ENCODE measurements at places on chromosomes 13 and 19.
A peak's percentile ranks its signal among the peaks of the same experiment; 100 is the strongest.

- no peak for DNase-seq
These were observed 97.8 kb upstream of the UBL3 start for GRCh38 chr13:29948244-29948643.

- DNase-seq, result no peak
These were observed 214.2 kb downstream of the LACC1 start for GRCh38 chr13:44093607-44094564.

DNA sequence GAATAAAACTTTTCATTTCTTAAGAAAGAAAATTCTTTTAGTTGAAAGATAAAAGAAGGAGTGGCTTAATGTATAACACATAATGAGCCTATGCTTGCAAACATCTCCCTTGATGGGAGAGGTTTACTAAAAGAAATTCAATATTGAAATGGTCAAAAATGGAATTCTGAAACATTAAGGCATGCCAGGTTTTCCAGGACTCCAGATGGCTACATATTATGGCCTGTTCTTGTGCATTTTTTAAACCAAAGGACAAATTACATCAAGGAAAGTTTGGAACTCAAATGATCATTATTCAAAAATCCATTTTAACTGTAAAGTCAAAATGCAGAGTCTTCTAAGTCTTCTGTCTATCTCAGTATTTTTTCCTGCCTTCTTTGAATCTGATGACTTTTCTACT, 19.1 kb upstream of the CYSLTR2 start:
- no peak for DNase-seq

GRCh38 chr13:41271456-41272285, 8.3 kb upstream of the MTRF1 start:
- DNase-seq, result no peak

DNA sequence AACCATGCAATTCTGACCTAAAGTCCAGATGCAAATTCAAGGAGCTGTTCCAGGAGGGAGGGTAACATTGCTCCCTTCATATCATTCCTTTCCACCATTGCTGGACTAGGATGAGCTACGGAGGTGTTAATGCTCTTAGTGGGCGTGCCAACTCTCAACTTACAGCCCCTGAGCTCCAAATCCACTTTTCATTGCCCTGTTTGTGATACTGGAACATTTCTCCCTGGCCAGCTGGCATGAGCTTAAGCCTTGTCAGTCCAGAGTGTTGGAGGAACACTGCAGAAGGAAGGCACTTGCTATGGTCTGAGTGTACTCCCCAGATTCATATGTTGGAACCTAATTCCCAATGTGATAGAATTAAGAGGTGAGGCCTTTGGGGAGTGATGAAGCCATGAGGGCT, 70.4 kb upstream of the FARP1 start:
- no peak for DNase-seq

DNA sequence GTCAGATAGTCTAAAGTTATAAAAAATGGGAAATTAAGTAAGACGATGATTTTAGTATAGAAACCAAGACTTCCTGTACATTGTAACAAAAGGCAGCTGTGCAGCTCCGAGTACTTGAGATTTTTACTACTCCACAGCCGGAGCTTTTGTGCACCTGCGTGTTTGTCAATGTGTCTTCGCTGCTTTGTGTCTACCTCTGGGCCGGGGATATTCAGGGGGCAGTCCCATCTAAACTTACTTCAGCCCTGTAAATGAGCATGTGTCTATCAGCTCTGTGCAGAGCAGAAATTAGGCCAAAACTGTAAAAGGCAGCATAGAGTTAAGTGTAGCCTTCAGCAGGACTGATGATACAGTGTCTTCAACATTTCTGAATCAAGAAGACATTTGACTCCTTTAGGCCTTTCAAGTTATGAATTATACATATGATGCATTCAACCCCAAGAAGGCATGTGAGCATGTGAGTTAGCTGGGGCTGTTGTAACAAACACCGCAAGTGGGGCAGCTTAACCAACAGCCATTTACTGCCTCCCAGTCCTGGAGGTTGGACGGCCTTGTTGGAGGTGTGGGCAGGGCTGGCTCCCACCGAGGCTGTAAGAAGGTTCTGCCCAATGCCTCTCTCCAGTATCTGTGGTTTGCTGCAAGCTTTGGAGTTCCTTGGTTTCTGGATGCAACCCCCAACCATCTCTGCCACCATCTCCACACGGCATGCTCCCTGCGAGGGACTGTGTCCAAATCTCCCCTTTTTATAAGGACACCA, 191.0 kb upstream of the IRS2 start:
- DNase-seq, result no peak

- DNase-seq, result no peak
These were observed 192.2 kb downstream of the PCDH17 start for GRCh38 chr13:57823704-57824103.

- no peak for DNase-seq
These were observed 67.5 kb downstream of the COL4A1 start for GRCh38 chr13:110239280-110240125.

DNA sequence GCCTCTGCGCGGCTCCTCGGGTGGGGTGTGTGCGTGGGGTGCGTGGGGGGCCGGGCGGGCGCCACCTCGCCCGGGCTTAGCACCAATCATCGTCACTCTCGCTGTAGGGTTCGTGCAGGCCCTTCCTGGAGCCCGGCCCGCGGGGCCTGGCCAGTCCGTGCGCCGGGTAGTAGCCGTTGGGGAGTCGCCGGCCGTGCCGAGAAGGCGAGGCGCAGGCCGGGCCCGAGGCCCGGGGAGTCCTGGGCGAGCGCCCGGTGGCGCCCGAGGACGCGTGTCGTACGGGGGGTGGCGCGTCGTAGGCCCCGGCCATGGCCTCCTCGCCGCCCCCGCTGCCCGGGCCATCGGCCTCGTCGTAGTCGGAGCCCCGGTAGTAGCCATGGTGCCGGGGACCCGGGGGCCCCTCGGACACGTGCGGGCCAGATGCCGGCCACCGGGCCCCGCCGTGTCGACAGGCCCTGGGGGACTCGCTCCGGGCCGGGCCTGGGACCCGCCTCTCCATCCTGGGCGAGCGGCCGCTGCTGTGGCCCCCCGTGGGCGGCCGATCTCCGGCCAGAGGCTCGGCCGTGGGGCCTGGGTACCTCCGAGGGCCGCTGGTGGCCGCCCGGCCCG, 57.1 kb downstream of the IER2 start:
- DNase-seq, result no peak

- DNase-seq, result no peak
These were observed 3.0 kb downstream of the CBY2 start for GRCh38 chr13:45704854-45705695.

- DNase-seq, result no peak
These were observed 27.5 kb downstream of the CERS1 start for GRCh38 chr19:18868380-18869022.

DNA sequence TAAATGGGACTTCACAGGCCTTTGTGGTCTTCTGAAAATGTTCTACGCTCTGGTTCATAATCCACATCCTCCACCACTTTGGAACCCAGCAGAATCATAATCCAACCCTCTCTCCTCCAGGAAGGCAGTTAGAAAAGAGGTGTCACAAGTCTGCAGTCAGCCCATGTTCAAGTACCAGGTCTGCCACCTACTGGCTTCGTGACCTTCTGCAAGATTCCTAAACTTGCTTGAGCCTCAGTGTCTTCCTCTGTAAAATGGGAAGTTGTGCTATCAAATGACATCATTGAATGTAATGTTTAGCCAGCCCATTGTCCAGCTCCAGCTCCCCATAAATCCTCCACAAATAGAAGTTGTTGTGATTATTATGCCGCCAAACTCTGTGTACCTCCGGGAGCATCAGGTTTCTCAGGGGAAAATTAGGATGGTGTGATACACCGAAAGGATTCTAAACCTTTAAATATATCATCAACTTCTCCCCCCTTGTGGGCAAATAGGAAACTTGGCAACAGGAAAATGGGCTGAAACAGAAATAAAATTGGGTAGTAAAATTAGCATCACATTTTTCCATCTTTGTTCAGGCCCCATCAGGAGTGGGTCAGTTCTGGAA, 109.7 kb downstream of the NUFIP1 start:
- DNase-seq, result no peak

- no peak for DNase-seq
These were observed 13.6 kb downstream of the UBAC2 start for GRCh38 chr13:99214232-99214631.

DNA sequence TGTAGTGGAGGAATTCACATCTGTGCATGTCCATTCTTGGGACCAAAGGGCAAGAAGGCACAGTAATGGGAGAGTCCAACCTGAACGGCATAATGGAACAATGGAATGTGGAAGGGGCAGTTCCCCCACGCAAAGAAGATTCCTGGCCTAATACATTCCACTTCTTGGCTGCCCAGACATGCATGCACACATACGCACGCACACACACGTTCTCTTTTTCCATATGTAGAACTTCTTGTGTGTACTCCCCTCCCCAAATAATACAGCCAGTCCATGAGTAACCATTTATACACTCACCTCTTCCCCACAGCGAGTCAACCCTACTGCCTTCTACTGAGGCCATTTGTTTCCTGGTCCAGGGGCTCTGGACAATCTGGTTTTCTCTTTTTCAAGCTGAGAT, 6.0 kb upstream of the STK24 start:
- DNase-seq, result no peak

DNA sequence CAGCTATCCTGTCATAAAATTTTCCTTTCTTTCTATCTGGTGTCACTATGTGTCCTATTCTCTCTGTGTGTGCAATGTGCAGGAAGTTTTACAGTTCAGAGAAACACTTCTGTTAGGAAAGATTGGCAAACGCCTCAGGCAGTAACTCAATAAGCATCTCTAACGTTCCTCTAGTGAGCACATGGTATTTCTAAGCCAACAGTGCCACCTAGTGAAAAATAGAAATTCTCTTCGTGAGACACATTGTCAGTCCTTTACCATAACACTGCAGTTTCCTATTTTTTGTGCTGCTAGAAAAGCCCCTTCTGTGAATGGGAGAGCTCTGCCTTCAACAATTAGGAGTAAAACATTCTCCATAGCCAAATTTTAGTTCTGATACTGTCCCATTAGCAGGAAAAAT, 50.7 kb downstream of the ZNF723 start:
- no peak for DNase-seq

DNA sequence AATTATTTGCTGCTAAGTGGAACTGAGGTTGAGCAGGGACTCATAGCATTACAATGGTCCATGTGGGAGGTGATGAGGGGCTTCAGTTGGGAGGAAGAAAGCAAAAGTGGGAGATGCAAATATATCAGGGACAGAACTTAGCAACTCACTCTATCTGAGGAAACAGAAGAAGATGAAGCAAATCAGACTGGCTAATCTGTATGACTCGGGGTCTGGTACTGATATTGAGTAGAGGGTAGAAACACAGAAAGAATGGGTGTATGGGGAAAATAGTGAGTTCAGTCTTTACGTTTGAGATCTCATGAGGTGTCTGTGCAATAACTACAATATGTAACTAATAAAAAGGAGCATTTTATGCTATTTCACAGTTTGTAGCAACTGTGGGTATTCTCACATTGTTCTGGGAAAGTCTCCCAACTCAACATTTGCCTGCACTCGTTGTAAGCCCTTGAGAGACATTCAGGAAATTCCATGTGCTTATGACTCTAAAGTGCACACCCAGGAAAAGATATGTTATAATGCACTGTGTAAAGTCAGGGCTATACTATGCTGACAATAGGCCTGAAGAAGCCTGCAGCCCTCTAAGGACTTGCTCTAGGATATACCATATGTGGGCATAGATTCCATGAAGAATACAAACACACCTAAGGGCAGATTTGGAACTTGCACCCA, 183.5 kb downstream of the SPRY2 start:
- DNase-seq, result no peak

GRCh38 chr13:110387451-110388107, 80.5 kb downstream of the COL4A2 start:
- no peak for DNase-seq

- DNase-seq, result no peak
These were observed 89.8 kb downstream of the ZNF557 start for GRCh38 chr19:7159105-7159933.

GRCh38 chr13:96803456-96804100, 190.7 kb downstream of the OXGR1 start:
- DNase-seq, result no peak

DNA sequence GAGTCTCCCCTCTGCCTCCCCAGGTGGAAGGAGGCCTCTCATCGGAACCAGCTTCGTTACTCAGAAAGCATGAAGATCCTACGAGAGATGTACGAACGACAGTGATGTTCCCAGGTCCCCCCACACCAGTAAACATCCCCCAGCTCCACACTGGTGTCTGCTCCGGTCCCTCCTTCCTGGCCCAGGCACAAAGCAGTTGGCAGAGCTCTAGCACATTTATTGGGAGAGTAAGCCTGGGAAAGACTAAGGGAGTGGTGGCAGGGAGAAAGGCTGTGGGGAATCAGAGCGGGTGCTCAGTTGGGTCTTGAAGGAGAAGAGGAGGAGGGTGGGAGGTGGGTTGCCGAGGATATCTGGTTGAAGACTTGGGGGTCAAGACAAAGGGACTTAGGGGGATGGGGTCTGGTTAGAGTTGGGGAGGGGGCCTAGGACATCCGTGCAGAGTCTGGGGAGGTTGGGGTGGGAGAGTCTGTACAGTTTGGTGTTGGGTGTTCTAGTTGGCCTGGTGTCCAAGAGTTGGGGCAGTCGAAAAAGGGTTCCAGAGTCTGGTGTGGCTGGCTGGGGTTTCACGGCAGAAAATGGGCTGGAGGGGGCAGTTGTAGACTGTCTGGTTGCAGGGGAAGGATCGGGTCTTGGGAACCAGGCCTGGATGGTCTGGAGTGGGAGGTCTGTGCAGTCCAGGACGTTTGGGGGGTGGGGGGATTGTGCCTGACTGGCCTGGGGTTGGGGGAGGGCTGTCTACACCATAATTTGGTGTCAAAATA, 2.3 kb downstream of the HSPB6 start:
- peak; percentile 24 for DNase-seq

- no peak for DNase-seq
These were observed 7.3 kb downstream of the FXYD3 start for GRCh38 chr19:35122687-35123551.

DNA sequence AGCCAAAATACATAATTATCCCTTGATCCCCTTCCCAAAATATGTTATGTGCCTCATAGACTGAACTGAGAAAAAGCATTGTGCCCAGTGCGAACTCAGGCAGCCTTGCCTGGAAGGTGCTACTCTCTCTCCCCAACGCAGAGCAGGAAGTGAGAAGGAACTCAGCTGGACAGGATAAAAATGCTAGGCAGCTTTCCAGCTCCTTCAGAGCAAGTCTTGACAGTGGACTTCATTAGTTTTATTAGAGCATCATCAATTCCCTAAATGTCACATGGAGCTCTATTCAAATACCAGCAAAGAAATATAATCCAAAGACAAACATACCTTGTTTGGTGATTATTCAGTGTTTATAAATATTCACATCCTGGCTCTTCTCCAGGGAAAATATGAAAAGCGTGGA, 202.4 kb downstream of the RFC3 start:
- no peak for DNase-seq

DNA sequence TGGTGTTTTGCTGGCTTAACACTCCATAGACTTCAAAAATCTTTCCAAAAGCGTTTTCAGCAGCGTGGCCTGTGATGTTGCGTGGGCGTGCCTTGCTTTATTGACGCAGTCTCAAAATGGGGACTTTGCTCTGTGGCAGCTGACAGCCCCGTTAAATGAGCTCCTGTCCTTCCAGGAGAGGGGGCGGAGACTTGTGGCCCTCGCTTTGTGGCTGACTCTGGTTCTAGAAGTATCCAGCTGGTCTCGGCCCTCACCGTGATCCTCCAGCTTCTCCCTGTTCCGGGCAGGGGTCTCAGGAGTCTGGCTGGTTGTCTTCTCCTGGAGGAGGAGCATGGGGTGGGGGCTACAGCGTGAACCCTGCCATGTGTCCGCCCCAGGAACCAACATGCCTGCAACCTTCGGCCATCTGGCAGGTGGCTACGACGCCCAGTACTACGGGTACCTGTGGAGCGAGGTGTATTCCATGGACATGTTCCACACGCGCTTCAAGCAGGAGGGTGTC, 8.4 kb upstream of the ZNF554 start:
- DNase-seq, result no peak
